CD8-positive, alpha-beta T cell (primary cell): ENCODE measurements at places on chromosomes 16 and 17.

DNA sequence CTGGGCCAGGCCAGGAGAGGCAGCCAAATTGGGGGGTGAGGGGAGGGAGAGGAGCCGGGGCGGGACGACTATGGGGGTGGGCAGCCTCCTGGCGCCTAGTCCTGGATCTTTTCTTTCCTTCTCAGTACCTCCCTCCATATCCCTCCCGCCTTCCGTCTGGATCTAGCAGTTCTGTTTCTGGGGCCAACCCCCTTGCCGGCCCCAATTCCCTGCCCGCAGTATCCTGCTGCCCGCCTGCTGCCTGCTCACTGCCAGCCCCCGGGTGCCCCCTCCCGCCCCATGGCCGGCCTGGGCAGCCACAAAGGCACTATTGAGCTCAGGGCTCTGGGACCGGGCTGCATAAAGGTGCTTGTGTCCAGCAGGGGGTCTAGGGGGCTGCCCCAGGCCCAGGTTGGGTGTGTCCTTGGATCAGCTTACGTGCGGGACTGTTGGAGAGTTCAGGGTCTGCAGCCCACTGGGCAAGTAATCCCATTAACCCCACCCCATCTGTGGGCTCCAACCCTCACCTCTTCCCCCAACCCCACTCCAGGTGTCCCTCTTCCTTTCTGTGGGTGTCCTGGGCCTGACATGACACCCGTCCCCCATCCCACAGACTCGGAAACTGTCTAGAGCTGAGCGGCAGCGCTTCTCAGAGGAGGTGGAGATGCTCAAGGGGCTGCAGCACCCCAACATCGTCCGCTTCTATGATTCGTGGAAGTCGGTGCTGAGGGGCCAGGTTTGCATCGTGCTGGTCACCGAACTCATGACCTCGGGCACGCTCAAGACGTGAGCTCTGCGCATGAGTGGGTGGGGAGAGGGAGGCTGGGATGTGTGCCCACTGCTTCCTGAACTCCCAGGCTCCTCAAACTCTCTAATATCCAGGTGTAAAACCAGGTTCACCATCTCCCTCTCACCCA lies 2.0 kb downstream of the WNK4 start:
- no peak for DNase-seq

- no peak for DNase-seq
These were observed 100.3 kb downstream of the C16orf95 start for GRCh38 chr16:87216841-87217275.

GRCh38 chr17:76307966-76308338 lies at the start of gene QRICH2:
QRICH2 (minus strand) TSS chr17:76308276; CDS start chr17:76307998, 278 bp downstream.
- DNase-seq, result no peak

- no peak for DNase-seq
These were observed 2.7 kb downstream of the HS3ST3B1 start for GRCh38 chr17:14303343-14304221.

GRCh38 chr17:57585341-57586195 lies 159.5 kb downstream of the CCDC182 start:
- no peak for DNase-seq

- DNase-seq, result no peak
These were observed 63.3 kb upstream of the HSBP1 start for GRCh38 chr16:83744441-83744981.

- no peak for DNase-seq
These were observed 5.7 kb upstream of the LPO start for GRCh38 chr17:58232707-58233156.

DNA sequence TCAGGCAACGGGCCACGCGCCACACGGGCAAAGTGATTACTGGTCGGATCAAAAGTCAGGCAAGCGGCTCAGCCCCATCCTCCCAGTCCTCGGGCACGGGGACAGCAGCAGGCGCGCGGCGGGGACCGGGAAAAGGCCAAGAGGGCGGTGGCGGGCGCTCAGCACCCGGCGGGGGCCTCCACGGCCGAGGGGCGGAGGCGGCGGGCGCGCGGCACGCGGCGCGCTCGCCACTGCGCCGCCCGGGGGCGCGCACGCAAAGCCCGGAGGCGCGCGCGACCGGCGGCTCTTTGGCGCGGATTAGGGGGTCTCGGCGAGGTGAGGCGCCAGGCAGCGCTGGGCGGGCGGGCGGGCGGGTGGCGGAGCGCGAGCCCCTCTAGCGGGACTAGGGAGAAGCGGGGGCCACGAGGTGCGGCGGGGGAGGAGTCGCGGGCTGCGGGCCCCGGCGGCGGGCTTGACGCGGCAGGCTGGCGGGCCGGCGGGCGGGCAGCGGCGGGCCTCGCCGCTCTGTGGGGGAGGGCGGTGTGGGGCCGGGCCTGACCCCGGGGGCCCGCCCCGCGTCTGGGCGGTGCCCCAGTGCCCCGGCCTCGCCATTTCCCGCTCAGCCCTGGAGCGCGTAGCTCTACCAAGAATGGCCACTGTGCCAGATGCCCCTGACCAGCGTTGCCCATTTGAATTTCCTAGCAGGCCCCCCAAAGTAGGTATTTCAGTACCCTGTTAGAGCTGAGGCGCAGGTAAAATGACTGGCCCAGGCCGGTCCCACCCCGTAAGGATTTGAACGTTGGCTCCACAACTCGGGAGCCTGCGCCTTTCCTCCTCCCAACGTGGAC lies at the start of the genes ACACA and TADA2A:
ACACA (minus strand) TSS at position 202 of the 827 bp plus-strand sequence. CDS start 537 bp downstream, outside the sequence.
TADA2A (plus strand) TSS at position 252 of the 827 bp plus-strand sequence. CDS start 4,480 bp downstream, outside the sequence.
- DNase-seq, result peak; percentile 88

- DNase-seq, result no peak
These were observed 33.0 kb downstream of the TBX4 start for GRCh38 chr17:61485067-61485775.

- DNase-seq, result no peak
These were observed 43.1 kb downstream of the TBCD start for GRCh38 chr17:82794781-82795482.

GRCh38 chr16:17607609-17608008 lies 136.8 kb upstream of the XYLT1 start:
- no peak for DNase-seq

DNA sequence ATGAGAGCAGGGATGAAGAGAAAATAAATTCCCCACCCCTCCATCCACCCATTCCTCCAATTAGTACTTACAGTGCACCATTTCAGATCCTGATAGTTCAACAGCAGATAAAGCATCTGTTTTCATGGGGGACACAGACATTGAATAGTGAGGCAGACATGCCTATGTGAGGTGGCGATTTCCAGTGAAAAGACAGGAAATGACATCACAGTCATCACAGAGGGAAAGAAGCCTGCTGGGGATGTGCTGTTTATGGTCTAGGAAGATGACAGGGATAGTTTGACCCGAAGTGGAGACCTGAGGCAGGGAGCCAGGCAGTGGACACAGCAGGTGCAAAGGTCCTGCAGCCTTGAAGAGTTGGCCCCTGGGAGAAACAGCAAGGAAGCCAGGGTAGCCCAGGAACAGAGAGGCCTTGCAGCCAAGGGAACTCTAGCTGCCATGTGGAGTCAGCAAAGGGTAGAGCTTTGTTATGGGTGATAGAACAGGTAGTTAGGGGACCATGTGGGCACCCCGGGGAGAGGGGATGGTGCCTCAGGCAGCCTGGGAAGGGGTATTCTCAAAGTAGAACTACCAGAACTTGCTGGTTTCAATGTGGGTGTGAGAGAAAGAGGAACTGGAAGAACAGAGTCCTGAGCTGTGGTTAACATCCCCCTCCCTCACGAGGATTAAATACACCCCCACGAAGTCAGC lies 256.6 kb downstream of the CPPED1 start:
- no peak for DNase-seq

DNA sequence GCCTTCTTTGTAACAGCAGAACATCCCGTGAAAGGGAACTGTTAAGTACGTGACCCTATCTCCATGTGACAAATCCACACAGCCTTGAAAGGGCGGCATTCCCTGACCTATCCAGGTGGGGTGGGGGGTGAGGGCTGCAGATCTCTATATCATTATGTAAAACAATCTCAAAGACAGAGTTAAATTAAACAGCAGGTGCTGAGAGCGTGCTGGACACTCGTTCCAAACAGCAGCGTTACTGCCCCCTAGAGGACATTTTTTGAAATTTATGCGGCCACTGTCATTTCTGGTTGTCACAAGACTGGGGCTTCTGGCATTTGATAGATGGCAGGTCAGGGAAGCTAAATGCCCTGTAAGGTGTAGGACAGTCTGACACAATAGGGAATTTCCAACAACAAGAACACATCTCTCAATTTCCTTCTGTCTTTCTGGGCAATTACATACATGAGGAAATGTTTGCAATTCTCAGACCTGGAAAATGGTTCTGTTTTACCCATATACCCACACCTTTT lies 6.7 kb upstream of the SLC25A39 start:
- DNase-seq, result peak; percentile 75

DNA sequence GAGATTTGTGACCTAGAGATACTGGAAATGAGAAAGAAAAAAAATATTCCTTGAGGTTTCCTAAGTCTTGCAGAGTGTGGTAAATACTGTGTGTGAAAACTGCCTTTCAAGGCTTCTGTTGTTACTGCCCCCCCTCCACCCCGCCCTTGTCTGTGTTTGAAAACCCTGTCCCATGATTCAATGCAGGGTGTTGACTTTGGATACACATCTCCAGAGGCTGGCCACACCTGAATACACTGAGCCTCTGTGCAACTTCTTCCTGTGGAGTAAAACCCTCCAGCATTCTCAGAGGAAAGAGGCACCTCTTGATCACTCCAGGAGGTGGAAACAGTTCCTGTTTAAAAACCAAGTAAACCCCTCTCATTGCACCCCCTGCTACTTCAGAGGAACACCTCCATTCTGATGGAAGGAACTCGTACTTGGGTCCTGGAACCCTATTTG lies 123.0 kb upstream of the CACNG5 start:
- peak; percentile 48 for DNase-seq

DNA sequence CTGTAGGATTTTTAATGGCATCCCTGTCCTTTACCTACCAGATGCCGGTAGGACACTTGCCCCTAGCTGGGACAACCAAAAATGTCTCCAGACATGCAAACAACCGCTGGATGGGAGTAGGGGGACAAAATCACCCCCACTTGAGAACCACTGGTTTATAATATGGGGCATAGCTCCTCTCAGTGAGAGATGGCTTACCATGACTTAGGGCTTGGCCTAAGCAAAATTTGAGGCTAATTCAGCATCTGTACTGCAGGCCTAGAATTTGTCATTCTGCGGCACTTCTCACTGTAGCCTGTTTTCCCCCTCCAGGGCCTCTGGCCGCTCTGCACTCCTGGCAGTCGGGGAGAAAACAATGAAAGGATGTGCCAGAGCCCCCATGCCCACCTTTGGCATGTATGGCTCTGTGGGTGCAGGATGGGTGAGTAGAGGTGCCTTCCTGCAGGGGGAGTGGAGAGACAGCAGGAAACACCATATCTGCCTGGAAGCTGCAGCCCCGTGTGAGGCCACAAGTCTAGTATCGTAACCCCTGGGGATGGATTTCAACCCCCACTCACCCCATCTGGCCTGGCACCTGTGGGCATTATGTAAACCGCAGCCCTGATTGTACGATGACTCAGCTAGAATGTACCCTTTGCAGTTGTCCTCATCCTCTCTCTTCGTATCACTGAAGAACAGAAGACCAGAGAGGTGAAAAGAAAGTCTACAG lies 268.1 kb downstream of the SOX9 start:
- no peak for DNase-seq

- no peak for DNase-seq
These were observed 32.8 kb downstream of the VAC14 start for GRCh38 chr16:70768203-70768580.

GRCh38 chr16:49921791-49922456 lies 66.0 kb upstream of the ZNF423 start:
- peak; percentile 51 for DNase-seq

GRCh38 chr16:59593194-59593661 lies 859.1 kb upstream of the GOT2 start:
- DNase-seq, result no peak

DNA sequence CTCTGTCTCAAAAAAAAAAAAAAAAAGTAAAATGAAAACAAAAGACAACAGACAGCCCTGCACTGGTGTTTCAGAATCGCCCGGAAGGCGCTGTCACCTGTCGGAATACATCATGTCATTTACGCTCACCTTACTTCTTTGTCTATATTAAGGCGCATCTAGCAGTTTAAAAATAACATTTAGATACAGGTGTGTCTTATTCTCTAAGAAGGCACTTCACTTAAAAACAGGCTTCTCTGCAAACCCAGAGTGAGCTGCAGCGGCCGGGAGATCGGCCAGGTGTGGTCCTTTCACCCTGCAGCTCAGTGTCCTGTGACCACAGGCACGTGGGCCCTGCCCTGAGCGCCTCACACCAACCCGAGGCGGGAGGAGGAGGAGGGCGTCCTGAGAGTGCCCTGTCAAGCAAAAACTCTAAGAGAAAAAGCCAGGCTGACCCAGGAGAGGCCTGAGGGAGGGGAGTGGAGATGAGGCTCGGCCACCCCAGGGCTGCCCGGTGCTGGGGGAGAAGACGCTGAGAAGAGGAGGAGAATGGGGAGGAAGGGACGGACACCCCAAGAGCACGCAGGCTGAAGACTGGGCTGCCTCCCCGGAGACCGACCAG lies 3.3 kb upstream of the LMF1 start:
- no peak for DNase-seq

GRCh38 chr16:1794221-1794871 lies 841 bp upstream of the IGFALS start:
- no peak for DNase-seq

GRCh38 chr17:2108170-2108569 lies 53.3 kb downstream of the HIC1 start:
- DNase-seq, result no peak

DNA sequence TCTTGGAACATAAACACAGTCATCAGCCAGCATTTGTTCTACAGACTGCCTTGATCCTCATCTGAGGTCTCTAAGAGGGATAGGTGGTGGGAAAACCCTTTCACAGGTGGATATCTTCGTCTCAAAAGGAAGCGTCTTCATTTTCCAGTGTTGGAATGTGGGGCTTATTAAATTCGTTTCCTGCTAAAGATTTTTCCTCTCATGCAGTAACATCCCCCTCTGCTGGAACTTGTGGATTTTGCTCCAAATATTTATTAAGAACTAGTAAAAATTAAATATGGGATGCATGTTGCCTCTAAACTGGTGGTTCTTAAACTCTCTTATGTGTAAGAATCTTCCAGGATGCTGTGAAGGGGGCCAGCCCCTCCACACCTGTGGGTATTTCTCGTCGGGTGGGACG lies 20.1 kb upstream of the MLYCD start:
- no peak for DNase-seq

GRCh38 chr17:50798424-50799288 lies 31.3 kb upstream of the ANKRD40CL start:
- no peak for DNase-seq

DNA sequence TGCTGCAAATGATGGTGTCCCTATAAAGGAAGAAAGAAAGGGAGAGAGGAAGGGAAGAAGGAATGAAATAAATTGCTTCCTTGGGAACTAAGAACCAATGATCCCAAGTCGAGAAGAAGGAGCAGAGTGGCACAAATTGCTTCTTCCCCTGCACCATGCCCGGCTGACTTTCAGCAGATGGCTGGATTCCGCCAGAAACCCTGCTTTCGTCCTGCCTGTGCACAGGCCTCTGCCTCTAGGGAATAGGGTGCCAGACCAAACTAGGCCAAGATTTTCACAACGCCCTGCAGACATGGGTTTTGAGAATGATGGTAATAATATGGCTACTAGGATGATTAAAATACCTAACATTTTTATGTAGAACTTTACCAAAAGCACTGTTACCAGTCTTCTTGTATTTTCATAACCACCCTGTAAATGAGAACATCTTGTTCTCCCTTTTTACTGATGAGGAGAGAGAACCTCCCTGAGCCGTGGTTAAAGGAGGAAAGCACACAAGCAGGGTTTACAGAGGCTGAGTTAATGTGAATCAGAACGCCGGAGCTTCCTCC lies 122.1 kb upstream of the HSBP1 start:
- DNase-seq, result no peak

GRCh38 chr17:47272491-47272890 lies 18.9 kb downstream of the ITGB3 start:
- DNase-seq, result no peak
